Ascending aorta (tissue), 2 donors: ENCODE measurements at places on chromosomes 1 and 21. TPM values are rescaled to one million over a fixed set of nuclear protein-coding genes. Genes with fewer than 3 reads are reported as not detected.

GRCh38 chr1:203103216-203103615, 17.4 kb upstream of the MYOG start:
- no peak for DNase-seq
- no peaks in the 10 kb centered on the region for H3K27me3 ChIP-seq
- no peaks in the 10 kb centered on the region for H3K4me1 ChIP-seq

DNA sequence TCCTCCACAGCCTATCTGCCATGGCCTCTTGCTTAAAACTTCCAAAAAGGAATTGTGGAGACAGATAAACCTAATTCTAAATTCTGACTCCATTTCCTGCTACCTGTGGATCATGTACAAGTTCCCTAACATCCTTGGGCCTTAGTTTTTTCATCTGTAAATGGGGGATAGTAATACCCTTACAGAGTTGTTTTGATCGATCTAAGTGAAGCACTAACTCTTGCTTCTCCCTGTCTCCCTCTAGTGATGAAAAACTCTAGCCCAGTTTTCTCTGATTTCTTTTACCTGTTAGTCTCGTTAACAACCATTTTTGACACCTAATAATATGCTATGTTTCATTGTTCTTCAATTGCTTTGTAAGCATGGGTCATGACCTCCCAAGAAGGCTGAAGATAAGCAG, 65.9 kb downstream of the TM2D1 start:
- no peak overlapping the region for H3K4me3 ChIP-seq
- no peaks in the 10 kb centered on the region for H3K4me1 ChIP-seq
- H3K27ac ChIP-seq = no peak overlapping the region
- no peaks in the 10 kb centered on the region for H3K36me3 ChIP-seq
- no peaks in the 10 kb centered on the region for H3K27me3 ChIP-seq

DNA sequence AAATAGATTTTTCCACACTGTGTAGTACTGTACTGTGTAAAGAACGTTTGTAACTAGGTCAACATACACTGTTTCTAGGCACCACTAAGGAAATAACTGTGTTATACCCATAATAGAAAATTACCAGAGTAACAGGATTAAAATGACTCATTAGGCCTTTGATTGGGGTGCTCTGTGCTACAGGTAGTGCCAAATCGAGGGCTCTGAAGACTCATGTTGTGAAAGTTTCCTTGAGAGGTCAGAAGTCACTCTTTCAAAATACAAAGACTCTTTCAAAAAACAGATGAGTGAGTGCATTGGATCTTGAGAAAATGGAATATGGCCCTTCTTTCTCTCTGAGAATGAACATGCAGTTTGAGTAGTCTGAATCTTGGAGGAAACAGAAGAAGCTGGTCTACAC, 143.0 kb downstream of the MRPL39 start:
- H3K27ac ChIP-seq = no peak overlapping the region
- no peak overlapping the region for H3K4me3 ChIP-seq
- H3K4me1 ChIP-seq = no peaks in the 10 kb centered on the region
- H3K36me3 ChIP-seq = no peaks in the 10 kb centered on the region

- peaks cover 65% of the 10 kb centered on the region for H3K4me1 ChIP-seq
- DNase-seq = no peak
Measured at GRCh38 chr21:45322231-45322959, 34.7 kb upstream of the POFUT2 start.

- H3K4me1 ChIP-seq = no peaks in the 10 kb centered on the region
- H3K27me3 ChIP-seq = no peaks in the 10 kb centered on the region
- no peaks in the 10 kb centered on the region for H3K36me3 ChIP-seq
- H3K27ac ChIP-seq = no peak overlapping the region
- H3K4me3 ChIP-seq = no peak overlapping the region
Measured at GRCh38 chr1:27858072-27858948, 14.0 kb upstream of the THEMIS2 start.

DNA sequence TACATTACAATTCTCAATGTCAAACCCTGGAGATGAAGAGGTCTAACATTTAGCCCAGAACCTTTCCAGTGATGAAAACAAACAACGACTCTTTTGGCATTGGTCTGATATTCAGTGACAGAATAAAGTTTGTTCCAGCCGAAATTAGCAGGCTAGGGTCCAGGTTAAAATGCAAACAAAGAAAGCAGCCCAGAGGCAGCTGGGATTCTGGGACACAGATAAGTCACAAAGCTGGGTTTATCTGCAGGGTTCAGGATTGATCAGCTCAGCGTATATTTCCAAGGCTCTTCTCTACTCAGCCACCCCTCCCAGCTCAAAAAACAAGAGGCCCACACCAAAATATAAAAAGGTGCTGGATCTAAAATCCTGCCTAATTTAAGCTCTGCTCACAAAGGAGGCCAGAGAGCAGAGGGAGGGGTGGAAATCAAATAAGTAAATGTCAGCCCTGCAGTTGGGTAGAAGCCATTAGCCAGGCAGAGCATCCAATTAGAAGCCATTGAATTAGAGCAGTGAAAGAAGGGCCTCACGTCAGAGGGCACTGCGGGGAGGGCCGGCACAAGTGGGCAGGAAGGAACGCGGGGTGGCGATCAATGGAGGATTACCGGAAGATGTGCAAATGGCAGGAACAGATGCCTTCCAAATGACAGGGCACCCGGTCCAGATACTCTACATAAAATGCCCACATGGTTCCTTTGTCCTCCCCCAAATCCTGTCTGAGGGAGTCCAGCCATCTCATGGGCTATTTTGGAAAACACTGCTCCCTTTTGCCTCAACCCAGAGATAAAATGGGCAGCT, 3.2 kb upstream of the KLHDC8A start:
- H3K4me3 ChIP-seq = no peak overlapping the region
- H3K27me3 ChIP-seq = no peaks in the 10 kb centered on the region
- H3K4me1 ChIP-seq = no peaks in the 10 kb centered on the region
- H3K27ac ChIP-seq = no peak overlapping the region
- no peaks in the 10 kb centered on the region for H3K36me3 ChIP-seq

DNA sequence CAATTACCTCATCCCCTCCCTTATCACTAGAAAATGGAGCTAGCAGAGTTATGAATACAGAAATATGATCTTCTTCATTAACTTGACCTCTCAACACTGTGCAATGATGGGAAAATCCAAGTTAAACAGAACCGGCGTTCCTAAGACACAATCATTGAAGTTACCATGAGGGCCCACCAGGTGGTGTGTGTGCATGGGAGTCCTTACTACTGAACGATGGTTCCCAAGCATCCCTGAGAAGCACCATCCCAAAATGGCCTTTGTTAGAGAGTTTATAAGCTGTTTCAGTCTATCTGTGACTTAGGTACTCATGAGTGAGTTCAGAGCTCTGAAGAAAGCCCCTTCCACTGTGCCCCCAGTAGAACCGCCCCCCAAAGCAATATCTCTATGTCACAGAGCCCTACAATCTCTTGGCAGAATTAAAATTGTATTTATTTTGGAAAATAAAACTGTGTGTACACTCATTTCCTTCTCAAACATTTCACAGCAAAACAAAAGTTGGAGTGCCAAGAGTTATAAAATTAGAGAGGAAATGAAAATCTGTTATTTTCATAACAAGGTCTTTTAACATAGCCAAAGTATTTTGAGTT, 56.8 kb downstream of the PLD5 start:
- no peak for DNase-seq
- peaks cover 3% of the 10 kb centered on the region for H3K4me1 ChIP-seq
- H3K27ac ChIP-seq = peak overlapping the region; percentile 43
- H3K36me3 ChIP-seq = no peaks in the 10 kb centered on the region

DNA sequence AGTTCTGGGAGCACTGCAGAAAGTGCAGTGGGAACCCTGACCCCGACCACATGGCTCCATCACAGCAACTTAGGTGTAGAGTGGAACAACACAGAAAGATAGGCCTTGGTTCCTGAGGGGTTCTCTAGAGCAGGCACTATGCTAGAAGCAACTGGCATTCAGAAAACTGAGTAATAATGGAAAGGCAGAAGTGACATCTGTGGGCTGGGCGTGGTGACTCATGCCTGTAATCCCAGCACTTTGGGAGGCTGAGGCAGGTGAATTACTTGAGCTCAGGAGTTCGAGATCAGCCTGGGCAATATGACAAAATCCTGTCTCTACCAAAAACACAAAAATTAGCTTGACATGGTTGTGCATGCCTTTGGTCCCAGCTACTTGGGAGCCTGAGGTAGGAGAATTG, 5.3 kb downstream of the MRPS15 start:
- no peak for DNase-seq
- H3K4me1 ChIP-seq = peaks cover 3% of the 10 kb centered on the region

GRCh38 chr1:119554183-119554582, 47.2 kb downstream of the HSD3B1 start:
- no peaks in the 10 kb centered on the region for H3K27me3 ChIP-seq
- H3K4me1 ChIP-seq = no peaks in the 10 kb centered on the region
- no peak overlapping the region for H3K4me3 ChIP-seq
- H3K36me3 ChIP-seq = no peaks in the 10 kb centered on the region

GRCh38 chr1:227299688-227300087, 18.6 kb downstream of the CDC42BPA start:
- no peaks in the 10 kb centered on the region for H3K36me3 ChIP-seq
- H3K27ac ChIP-seq = peak overlapping the region; percentile 66
- H3K4me3 ChIP-seq = no peak overlapping the region
- no peaks in the 10 kb centered on the region for H3K27me3 ChIP-seq
- no peak for DNase-seq

GRCh38 chr1:66245691-66246090, 288.3 kb upstream of the SGIP1 start:
- no peak overlapping the region for H3K4me3 ChIP-seq
- H3K27me3 ChIP-seq = no peaks in the 10 kb centered on the region
- no peaks in the 10 kb centered on the region for H3K36me3 ChIP-seq
- no peak overlapping the region for H3K27ac ChIP-seq

DNA sequence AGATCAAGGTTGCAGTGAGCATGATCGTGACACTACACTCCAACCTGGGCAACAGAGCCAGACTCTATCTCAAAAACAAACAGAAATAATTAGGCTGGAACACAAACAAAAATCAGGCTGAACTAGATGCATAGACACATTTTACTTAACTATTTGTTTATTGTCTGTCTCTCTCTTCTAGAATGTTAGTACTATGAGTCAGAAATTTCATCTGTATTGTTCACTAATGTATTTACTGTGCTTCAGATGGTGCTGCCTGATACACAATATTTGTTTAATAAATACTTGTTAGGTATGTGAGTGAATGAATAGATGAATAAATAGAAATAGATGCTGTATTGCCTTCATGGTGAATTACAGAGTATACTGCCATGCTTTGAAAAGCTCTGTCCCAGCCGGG, 6.0 kb upstream of the LIN28A start:
- H3K4me3 ChIP-seq = no peak overlapping the region
- no peak overlapping the region for H3K27ac ChIP-seq
- H3K27me3 ChIP-seq = no peaks in the 10 kb centered on the region
- H3K36me3 ChIP-seq = no peaks in the 10 kb centered on the region

GRCh38 chr1:91891454-91891853, 5.5 kb upstream of the TGFBR3 start:
- peak overlapping the region; percentile 50 for H3K27ac ChIP-seq
- no peak for DNase-seq
- no peaks in the 10 kb centered on the region for H3K27me3 ChIP-seq
- H3K4me1 ChIP-seq = no peaks in the 10 kb centered on the region
- no peaks in the 10 kb centered on the region for H3K36me3 ChIP-seq

GRCh38 chr1:221919341-221919740, 177.5 kb upstream of the DUSP10 start:
- DNase-seq = no peak
- H3K36me3 ChIP-seq = no peaks in the 10 kb centered on the region
- no peak overlapping the region for H3K27ac ChIP-seq
- no peaks in the 10 kb centered on the region for H3K4me1 ChIP-seq
- no peak overlapping the region for H3K4me3 ChIP-seq

GRCh38 chr1:224639426-224639975, 23.4 kb downstream of the CNIH3 start:
- H3K27ac ChIP-seq = no peak overlapping the region
- H3K36me3 ChIP-seq = no peaks in the 10 kb centered on the region
- DNase-seq = no peak

Gene SDC3
- 51.9 TPM for total RNA-seq

Gene HNRNPR
- total RNA-seq = 21.5 TPM

Gene KCND3
- total RNA-seq = 13.3 TPM

Gene CD34
- 142 TPM for total RNA-seq

Gene KRTAP7-1
- total RNA-seq = not detected

Gene PEAR1
- 39.8 TPM for total RNA-seq
